ENCODE measurements at places on chromosomes 4 and X. TPM values are rescaled to one million over a fixed set of nuclear protein-coding genes. Genes with fewer than 3 reads are reported as not detected.
A peak's percentile ranks its signal among the peaks of the same experiment; 100 is the strongest.

LRP2BP gene
- polyA plus RNA-seq, result 6.9 TPM

GRCh38 chr4:83413676-83414075 is 41.9 kb downstream of the HELQ start:
- DNase-seq, result no peak

BMP3 gene
- polyA plus RNA-seq, result 18.7 TPM

GRCh38 chr4:8500966-8501365 is 60.4 kb downstream of the TRMT44 start:
- DNase-seq, result no peak

EDNRA gene
- 88.5 TPM for polyA plus RNA-seq

- peak; percentile 81 for DNase-seq
Measured at GRCh38 chr4:174828845-174829701, at the start of gene GLRA3. TSS of gene GLRA3 (minus strand) at chr4:174829247. CDS start at chr4:174828811, 436 bp downstream.

ENOPH1 gene
- 69.0 TPM for polyA plus RNA-seq

DNA sequence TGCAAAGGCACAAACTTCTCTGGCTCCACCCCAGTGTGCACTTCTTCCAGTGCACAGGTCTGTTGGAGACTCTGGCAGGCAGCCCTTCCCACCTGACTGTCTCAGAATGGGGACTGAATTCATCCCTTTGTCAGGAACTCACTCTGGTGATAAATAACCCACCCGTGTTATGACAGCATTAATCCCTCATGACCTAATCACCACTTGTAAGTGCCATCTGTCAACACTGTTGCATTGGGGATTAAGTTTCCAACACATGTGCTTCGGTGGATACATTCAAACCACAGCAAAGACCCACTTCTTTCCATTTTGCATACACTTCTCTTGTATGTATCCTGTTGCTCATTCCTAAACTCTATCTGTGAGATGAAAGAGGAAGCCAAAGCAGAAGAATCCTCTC is 1002.9 kb upstream of the IGFBP7 start:
- no peak for DNase-seq

INTU gene
- 31.6 TPM for polyA plus RNA-seq

GRCh38 chr4:76306882-76307659 is 538 bp downstream of the STBD1 start:
- peak; percentile 36 for DNase-seq

SHOX gene
- 0.12 TPM for polyA plus RNA-seq

DNA sequence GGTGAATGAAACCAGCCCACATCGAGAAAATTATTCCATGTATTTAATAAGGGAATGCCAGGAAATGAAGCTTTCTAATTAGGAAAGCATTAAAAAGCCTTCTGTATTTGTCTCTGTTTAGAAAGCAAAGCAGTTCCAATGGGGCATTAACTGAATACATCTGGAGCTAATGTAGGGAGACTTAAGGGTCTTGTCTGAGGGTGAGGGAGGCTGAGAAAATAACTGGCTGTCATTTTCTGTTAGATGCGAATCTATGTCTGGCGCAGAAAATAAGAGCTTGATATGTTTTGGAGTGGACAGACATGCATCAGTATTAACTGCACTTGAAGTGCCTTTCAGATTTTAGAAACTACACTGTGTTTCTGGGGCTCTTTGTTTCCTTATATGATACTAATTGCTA is 111.3 kb downstream of the KLHL8 start:
- DNase-seq, result no peak

DNA sequence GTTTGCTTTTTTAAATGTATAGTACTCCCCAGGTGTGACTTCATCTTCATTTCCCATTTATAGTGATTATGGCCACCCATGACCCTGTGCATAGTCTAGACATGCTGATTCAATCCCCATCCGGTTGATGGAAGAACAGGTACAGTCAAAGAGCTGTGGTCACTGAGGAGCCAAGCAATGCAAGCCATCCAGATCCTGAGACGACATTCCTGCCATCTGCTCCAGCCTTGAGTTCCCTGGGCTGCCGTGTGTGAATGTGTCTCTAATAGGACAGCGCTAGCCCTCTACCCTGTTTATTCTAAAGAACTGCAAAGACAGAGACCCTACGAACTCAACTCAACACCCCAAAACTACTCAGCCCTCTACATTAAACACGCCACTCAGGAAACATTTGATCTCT is 1.7 kb downstream of the KCNIP4 start:
- no peak for DNase-seq

RTL3 gene
- not detected for polyA plus RNA-seq

APELA gene
- polyA plus RNA-seq, result 11.9 TPM

RASGEF1B gene
- polyA plus RNA-seq, result 12.0 TPM

COL25A1 gene
- 19.6 TPM for polyA plus RNA-seq

DNA sequence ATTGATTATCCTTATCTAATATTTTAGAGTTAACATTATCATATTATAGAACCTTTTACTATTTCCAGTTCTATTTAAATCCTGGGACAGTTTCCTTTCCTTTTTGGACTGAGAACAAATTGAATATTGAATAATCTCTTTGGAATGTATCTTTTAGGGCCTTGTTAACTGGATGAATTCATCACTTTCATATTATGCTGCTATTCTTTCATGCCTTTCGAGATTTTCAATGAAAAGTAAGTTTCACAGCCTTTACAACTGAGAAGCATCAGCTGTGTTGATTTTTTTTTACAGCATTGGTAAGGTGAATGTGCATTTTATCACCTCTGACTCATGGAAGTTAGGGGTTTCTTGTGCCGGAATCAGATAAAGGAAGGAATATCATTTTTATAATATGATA is 39.6 kb downstream of the PDLIM5 start:
- DNase-seq, result no peak

GRCh38 chr4:1328267-1329155 is 18.5 kb upstream of the UVSSA start:
- no peak for DNase-seq

DNA sequence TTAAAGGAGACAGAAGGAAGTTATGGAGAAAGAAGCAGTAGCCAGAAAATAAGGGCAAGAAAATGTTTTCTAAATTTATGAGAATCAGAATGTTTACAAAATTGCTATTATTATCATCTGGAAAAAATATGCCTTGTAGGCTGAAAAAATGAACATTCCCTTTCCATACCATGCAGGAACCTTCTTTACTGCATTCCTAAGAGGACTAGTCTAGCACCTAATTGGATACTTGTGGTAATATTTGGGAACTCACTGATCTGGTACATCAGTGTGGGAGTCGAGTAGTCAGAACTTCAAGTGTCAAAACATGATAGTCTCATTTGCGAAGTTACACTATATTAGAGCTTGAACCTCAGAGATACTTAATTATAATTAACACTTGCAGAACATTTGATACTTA is 51.9 kb downstream of the TET2 start:
- DNase-seq, result no peak

DNA sequence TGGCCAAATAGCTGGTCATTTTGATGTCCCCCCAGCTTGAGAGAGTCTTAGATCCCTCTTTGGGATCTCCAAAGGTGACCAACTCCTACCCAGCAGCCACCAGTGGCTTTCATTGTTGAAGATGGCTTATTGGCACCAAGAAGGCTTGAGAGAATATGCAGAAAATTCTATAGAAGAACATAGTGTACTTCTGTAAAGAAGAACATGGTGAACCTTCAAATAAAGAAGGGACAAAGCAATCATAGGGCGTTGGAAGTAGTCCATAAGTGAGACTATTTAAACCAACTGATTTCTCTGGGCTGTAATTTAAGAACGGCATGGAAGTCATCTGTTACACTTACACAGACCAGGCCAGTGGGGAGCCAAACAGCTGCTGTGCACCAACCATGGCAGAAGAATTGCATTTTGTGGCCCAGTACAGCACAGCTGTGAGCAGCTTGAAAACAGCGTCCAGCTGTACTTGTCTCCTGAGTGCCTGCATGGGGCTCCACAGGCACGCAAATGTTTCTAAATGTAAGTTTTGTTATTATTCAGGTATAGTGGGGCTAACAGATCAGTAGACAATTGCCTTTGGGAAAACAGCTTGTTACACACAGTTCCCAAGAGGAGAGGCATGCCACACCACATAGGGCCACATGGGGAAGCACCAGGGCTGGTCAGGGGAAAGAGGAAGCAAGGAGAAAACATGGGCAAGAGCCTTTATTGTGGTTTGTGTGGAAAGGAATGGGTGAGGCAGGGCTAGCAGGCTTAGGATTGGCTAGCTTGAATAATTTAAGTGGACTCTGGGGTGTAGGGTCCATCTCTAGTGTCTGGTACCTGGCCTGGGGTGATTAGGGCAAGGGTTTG is 125.0 kb downstream of the ARHGAP6 start:
- no peak for DNase-seq

- DNase-seq, result no peak
Measured at GRCh38 chr4:25592736-25593135, 62.9 kb upstream of the SLC34A2 start.

- DNase-seq, result no peak
Measured at GRCh38 chr4:88653371-88653946, 44.2 kb downstream of the NAP1L5 start.

- DNase-seq, result no peak
Measured at GRCh38 chrX:152177052-152177451, 38.7 kb upstream of the MAGEA10 start.

CYTL1 gene
- 8.9 TPM for polyA plus RNA-seq

GRCh38 chrX:119015407-119016237 is 41.2 kb downstream of the LONRF3 start:
- no peak for DNase-seq

- no peak for DNase-seq
Measured at GRCh38 chr4:188110036-188110435, 633 bp upstream of the TRIML2 start.

TLR3 gene
- 11.4 TPM for polyA plus RNA-seq

PPP1R2C gene
- polyA plus RNA-seq, result not detected

GRCh38 chr4:133247861-133248260 is 98.8 kb downstream of the PCDH10 start:
- DNase-seq, result no peak

- no peak for DNase-seq
Measured at GRCh38 chrX:27599928-27600327, 9.8 kb downstream of the DCAF8L2 start.

- DNase-seq, result no peak
Measured at GRCh38 chr4:38694330-38694729, 30.3 kb downstream of the KLF3 start.

- no peak for DNase-seq
Measured at GRCh38 chrX:8049827-8050226, 121.2 kb downstream of the VCX2 start.

CTAG1B gene
- polyA plus RNA-seq, result not detected

GRCh38 chr4:183532821-183533220 is 28.0 kb downstream of the ING2 start:
- DNase-seq, result no peak

AKAP17A gene
- polyA plus RNA-seq, result 48.3 TPM

DNA sequence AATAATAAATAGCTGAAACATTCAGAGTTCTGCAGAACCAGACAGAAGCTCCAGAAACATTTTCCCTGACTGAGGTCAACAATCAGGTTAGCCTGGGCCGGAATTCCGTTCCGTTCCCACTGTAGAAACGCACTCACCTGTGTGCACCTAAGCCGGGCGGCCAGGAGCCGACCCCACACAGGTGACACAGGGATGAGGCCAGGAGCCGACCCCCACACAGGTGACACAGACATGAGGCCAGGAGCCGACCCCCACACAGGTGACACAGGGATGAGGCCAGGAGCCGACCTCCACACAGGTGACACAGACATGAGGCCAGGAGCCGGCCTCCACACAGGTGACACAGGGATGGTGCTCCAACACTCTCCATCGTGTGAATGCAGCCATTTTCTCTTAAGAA is 21.9 kb downstream of the FAT1 start:
- DNase-seq, result no peak

- no peak for DNase-seq
Measured at GRCh38 chr4:138992676-138993075, 22.9 kb upstream of the NOCT start.

DNA sequence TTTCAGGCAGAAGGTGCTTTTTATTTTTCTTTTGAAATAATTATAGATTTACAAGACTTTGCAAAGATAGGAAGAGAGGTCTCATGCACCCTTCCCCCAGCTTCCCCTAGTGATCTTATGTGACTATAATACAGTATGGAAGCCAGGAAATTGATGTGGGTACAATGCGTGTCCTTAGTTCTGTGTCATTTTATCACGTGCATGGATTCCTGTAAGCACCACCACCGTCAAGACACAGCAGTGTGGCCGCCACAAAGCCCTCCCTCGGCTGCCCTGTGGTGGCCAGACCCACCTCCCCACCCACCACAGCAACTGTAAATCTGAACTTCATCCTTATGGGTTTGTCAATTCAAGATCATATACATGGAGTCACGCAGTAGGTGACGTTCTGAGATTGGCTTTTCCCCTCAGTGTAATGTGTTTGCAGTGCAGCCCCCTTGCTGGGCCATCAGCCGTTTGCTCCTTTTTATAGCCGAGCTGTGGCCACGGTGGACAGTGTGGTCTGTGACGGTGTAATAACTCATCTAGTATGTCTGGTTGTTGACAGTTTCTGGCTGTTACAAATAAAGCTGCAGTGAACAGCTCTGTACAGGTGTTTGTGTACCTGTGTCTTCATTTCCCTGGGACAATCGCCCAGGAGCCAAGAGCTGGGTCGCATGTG is 10.9 kb upstream of the HTRA3 start:
- no peak for DNase-seq

- no peak for DNase-seq
Measured at GRCh38 chr4:4574052-4574451, 32.2 kb upstream of the STX18 start.

TEX13D gene
- polyA plus RNA-seq, result not detected

- no peak for DNase-seq
Measured at GRCh38 chr4:156101571-156101970, 147.9 kb upstream of the CTSO start.

- no peak for DNase-seq
Measured at GRCh38 chr4:6420972-6421371, 51.4 kb downstream of the PPP2R2C start.

DNA sequence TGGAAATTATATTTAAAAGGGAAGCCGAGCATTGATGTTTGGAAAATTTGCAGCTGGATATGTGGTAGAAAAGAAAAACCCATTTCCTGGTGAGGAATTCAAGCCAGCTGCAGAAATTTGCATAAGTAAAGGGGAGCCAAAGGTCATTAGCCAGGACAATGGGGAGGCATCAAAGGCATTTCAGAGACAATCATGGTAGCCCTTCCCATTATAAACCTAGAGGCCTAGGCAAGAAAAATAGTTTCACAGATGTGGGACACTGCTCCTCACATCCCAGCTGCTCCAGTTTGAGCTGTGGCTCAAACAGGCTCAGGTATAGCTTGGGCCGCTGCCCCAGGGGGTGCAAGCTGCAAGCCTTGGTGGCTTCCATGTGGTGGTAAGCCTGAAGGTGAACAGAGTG is 35.8 kb downstream of the NAP1L3 start:
- no peak for DNase-seq
